ENCODE measurements at places on chromosomes 16 and 17. TPM values are rescaled to one million over a fixed set of nuclear protein-coding genes. Genes with fewer than 3 reads are reported as not detected.

DNA sequence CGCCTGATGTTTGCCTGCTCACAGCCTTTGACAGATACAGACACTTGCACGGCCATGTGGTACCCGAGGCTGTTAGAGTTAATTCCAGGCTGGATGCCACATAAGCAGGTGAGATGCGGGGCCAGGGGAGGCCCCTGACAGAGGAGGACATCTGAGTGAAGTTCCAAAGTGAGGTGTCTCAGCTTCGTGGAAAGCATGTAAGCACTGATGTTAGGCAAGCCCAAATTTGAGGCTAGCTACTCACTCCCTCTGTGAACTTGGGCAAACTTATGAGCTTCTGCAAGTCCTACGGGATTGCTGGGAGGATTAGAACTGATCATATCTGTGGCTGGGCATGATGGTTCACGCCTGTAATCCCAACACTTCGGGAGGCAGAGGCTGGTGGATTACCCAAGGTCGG, 39.3 kb upstream of the MARCHF10 start:
- no peak for DNase-seq

GRCh38 chr17:79980246-79981043, 55.2 kb downstream of the TBC1D16 start:
- no peak for DNase-seq

DNA sequence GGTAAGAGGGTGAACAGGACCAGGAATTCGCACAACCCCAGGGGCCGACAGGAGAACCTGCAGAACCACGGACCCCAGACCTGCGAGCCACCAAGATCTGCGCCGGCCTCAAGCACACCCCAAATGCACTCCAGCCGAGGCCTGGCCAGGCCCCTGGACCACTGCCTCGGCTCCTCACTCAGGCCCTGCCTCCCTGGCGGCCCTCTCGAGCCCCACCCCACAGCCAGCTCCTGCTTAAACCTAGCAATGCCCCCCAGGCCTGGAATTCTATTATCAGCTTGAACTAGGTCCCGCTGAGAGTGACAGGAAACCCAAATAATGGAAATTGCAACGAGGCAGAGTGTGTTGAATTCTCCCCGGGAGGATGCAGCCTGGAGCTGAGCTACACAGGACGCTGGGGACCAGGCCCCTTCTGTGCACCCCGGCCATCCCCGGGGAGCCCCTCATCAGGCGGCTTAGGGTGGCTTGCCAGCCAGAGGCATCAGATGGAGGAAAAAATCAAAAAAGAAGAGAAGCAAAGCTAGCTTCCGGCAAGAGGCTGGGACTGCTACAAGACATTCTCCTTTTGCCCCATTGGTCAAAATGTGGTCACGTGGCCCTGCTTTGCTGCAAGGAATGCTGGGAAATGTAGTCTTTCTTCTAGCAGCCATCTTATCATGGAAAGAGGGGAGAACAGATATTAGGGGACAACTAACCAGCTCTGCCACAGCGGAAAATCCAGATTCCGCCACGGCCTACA, 2.4 kb upstream of the ENPP7 start:
- peak; percentile 77 for DNase-seq

GRCh38 chr17:36095992-36096391, 6.0 kb upstream of the CCL3 start:
- no peak for DNase-seq

GRCh38 chr16:51129105-51129504, 22.0 kb downstream of the SALL1 start:
- peak; percentile 53 for DNase-seq

DNA sequence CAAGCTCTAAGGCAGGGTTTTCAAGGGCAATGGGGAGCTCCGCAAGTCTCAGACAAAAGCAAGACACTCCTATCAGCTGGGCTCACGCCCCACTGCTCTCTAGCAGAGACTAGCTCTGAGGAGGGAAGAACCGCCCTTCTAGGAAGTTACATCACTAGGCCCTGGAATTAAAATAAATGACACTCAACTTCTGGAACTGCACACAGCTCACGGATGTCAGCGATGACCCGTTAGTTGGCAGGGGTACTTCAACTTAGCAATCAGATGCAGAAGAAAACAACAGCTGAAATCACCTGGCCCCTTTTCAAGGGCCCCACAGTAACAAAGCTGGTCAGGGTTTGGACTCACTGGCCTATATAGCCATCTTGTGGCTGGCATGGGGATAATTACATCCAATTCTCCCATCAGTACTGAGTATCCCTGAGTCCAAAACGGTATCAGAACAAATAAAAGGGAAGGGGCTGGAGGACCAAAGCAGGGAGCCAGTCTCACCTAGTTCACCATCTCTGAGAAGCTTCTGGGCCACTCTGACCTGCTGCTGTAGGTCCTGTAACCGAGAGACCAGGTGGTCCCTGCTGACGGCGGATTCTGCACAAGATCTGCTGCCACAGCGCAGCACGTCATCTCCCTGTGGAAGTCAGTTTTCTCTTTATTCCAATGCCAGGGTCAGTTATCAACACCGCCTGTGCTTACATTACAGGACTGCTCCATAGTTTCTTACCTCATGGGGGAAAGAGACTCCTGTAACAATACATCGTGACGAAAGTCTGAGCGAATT, 22.2 kb downstream of the SERPINF1 start:
- peak; percentile 70 for DNase-seq

Gene TCAP
- total RNA-seq: not detected

Gene AGRP
- not detected for total RNA-seq

All from Caki2 (cell line).